ENCODE measurements at places on chromosomes 6 and 20.

DNA sequence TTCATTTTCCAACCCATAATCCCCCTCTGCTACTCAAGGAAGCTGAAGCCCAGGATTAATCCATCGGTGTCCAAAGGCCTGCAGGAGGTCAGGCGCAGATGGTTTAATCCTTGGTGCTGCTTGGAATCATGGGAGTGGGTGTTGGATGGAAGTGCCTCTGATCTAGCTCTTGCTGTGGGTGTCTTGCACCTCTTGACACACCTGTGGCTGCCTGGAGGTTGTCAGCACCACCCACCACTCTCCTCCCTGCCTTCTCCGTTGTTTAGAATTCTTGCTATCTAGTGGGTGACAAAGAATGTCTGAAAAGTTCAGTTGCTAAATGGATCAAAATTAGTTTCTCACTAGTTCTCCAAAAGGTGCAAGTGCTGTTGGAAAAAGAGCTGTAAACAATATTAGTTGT is 1074.4 kb upstream of the FLRT3 start:
- DNase-seq = no peak

DNA sequence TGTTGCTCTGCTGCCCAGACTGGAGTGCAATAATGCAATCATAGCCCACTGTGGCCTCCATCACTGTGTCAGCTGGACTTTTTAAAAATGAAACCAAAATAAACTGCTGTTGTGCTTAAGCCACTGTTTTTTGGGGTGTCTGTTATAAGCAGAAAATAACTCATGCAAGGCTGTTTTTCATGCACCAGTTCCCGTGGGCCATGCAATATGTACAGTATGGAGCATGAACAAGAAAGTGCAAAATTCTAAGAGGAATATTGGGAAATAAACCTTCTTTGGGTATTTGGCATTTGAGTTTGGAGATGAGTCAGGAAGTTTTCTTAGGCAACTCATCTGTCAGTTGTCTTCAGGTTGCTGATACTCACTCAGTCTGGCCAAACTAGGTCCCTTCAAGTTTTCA is 14.9 kb upstream of the ZFAND3 start:
- DNase-seq = no peak

- no peak for DNase-seq
Observed at GRCh38 chr20:38514947-38515346, 42.3 kb downstream of the RALGAPB start.

GRCh38 chr6:155186052-155186658 is 77.7 kb upstream of the CLDN20 start:
- no peak for DNase-seq

- peak; percentile 53 for DNase-seq
Observed at GRCh38 chr6:722077-722524, 29.2 kb upstream of the EXOC2 start.

DNA sequence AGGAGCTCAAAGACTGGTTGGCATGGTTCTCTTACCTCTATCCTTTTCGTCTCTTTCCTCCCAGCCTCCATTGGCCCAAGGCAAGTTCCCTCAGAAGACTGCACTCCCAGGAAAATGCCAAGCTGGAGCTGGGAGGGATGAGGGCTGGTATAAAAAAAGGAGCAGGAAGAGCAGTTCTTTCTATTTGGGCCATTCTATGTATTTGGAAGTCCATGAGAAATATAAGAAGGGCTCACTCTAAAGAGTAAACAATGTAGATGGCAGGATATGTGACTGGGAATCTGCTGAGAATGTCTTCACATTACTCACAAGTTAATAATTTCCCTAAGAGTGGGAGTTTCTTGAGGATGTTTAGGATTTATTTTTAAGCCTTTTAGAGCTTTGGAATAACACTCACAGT is 36.6 kb upstream of the ADTRP start:
- no peak for DNase-seq

GRCh38 chr20:45860560-45861220 is 3.3 kb downstream of the ZSWIM3 start:
- no peak for DNase-seq

DNA sequence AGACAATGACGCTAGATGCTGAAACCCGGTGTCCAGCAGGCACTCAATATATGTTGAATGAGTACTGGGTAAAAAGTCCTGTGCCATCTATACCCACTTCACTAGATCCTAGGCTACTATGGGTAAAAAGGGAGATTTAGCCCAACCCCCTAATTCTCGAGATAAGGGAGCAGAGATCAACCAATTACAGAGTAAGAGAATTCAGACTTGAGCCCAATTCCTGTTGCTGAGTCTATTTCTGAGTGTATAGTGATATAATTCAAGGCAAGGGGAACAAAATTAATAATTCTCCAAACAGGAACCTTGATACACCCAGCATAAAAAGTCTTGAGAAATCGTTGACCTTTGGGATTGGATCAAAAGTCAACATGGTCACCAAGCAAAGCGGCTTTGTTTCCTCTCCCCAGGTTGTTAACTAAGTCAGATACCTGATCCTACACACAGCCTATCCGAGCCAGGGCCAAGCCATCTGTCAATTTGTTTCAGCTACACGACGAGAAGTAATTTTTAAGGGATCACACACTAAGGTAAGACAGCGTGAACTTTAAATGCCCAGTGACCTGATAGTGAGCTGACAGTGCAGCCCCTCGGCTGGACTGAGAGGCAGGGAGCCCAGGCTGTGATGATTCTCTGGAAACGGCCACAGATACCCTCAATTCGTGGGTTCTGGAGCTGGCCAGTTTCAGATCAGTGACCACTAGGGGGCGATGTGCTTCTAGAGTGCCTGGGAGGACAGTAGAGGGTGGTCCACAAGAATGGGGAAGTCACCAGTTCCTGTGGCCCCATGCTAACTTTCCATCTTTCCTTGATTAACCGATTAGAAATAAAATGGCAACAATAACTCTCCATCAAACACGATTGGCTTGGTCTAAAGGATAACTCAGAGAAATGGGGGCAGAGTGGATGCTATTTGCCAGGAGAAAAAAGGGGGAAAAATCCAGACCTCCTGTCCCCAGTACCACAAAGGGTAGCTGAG is 46.2 kb downstream of the SLC22A23 start:
- DNase-seq = peak; percentile 30

DNA sequence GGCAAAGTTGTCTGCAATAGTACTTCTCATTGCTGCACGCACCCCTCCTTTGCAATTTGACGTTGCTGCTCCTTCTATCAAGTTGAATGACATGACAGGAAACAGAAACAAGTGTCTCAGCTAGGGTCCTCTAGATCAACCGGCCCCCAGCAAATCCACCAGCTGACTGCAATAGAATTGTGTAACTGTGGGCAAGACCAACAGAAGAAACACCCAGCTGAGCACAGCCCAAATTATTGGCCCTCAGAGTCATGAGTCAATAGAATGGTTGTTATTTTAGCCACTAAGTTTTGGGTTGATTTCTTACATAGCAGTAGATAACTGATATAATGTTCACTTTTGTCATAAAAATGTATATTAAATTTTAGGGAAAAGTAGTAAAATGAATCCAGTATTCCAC is 202.7 kb downstream of the MAFB start:
- no peak for DNase-seq

DNA sequence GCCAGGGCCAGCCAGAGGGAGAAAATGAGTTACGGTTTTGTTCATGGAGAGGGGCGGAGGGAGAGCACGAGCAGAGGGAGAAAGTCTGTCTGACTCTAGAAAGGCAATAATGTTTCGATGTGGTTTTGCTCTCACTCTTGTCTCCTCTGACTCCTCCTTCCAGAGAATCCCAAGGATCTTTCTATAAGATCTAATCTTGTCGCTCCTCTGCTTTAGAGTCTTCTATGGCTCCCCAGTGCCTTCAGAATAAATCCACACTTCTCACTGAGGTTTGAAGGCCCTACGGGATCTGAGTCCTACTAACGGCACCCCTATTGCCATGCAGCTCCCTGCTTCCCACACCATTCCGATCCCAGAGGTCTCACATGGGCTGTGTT is 66.8 kb downstream of the KCNB1 start:
- DNase-seq = no peak

GRCh38 chr6:72132427-72132826 is 246.1 kb downstream of the RIMS1 start:
- no peak for DNase-seq

Measured in anterior cingulate cortex (tissue), 58 donors.